Activated T-cell treated with anti-CD3 and anti-CD28 coated beads, Interleukin-2, amount 50 U/mL, for 72 hours (primary cell): ENCODE measurements at places on chromosomes 7 and 10. TPM values are rescaled to one million over a fixed set of nuclear protein-coding genes. Genes with fewer than 3 reads are reported as not detected.

DNA sequence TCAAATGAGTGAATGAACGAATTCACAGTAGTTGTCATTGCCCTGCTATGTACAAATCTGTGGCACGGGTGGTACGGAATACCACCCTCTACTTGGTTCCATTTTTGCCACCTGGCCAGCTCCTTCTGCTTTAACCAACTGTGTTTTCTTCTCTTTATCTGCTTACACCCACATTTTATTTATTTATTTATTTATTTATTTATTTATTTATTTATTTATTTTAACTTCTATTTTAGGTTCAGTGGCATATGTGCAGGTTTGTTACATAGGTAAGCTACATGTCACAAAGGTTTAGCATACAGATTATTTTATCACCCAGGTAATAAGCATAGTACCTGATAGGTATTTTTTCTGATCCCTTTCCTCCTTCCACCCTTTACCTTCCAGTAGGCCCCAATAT, 42.2 kb upstream of the CAPZA2 start:
- no peaks in the 10 kb centered on the region for H3K36me3 ChIP-seq
- no peaks in the 10 kb centered on the region for H3K4me1 ChIP-seq
- H3K27me3 ChIP-seq = peaks cover 7% of the 10 kb centered on the region
- H3K27ac ChIP-seq = no peak overlapping the region

DNA sequence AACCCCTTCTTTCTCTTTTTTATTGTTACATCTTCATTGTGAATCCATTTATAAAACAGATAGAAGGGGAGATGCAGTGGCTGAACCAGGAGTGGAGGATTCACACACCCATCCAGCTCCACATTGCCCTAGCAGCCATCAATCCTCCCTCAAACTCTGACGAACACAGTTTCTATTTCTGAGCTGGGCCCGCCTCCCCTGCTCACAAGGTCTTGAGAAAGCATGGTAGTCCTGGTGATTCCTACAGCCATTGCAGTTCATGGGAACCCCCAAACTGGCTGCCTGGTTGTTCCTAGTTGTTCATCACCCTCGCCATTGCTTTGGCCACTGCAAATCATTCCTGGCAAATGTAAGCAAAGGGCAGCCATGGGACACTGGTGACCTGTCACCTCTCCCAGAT, 258.5 kb upstream of the AOAH start:
- H3K36me3 ChIP-seq = no peaks in the 10 kb centered on the region
- no peak overlapping the region for H3K27ac ChIP-seq
- H3K27me3 ChIP-seq = no peaks in the 10 kb centered on the region
- no peak for DNase-seq
- H3K4me1 ChIP-seq = peaks cover 26% of the 10 kb centered on the region
- no peak overlapping the region for H3K4me3 ChIP-seq

DNA sequence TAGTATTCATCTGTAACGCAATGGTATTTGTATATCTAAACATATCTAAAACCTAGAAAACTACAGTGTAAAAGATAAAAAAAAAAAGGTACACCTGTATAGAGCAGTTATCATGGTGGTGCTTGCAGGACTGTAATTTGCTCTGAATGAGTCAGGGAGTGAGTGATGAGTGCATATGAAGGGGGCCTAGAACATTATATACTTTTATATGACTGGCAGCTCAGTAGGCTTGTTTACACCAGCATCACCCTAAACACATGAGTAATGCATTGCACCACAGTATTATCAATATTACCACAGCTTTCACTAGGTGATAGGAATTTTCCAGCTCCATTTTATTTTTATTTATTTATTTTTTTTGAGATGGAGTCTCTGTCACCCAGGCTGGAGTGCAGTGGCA, 40.8 kb downstream of the TRIM24 start:
- no peak overlapping the region for H3K27ac ChIP-seq
- H3K27me3 ChIP-seq = no peaks in the 10 kb centered on the region
- H3K4me1 ChIP-seq = peaks cover 28% of the 10 kb centered on the region
- H3K4me3 ChIP-seq = no peak overlapping the region
- no peak for DNase-seq

GRCh38 chr10:79124066-79124465, 55.3 kb downstream of the ZMIZ1 start:
- H3K27ac ChIP-seq = no peak overlapping the region
- no peaks in the 10 kb centered on the region for H3K27me3 ChIP-seq
- H3K4me1 ChIP-seq = peaks cover 4% of the 10 kb centered on the region
- H3K36me3 ChIP-seq = no peaks in the 10 kb centered on the region

DNA sequence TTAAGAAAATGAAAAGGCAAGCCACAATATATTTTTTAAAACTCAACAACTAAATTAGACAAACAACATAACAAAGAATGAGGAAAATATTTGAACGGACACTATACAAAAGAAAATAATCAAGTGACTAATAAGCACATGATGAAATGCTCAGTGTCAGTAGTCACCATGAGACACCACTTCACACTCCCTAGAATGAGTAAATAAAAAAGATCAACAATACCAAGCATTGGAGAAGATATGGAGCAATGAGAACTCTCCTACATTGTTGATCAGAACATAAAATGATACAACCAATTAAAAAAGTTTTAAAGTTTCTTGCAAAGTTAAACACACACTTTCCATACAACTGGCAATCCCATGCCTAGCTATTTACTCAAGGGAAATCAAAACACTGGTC, 222.2 kb downstream of the C7orf25 start:
- H3K36me3 ChIP-seq = no peaks in the 10 kb centered on the region
- no peaks in the 10 kb centered on the region for H3K4me1 ChIP-seq
- no peak overlapping the region for H3K27ac ChIP-seq
- peaks cover 5% of the 10 kb centered on the region for H3K27me3 ChIP-seq
- DNase-seq = no peak
- no peak overlapping the region for H3K4me3 ChIP-seq

The ACSL5 gene
- 49.5 TPM for total RNA-seq

The PDK4 gene
- not detected for total RNA-seq

DNA sequence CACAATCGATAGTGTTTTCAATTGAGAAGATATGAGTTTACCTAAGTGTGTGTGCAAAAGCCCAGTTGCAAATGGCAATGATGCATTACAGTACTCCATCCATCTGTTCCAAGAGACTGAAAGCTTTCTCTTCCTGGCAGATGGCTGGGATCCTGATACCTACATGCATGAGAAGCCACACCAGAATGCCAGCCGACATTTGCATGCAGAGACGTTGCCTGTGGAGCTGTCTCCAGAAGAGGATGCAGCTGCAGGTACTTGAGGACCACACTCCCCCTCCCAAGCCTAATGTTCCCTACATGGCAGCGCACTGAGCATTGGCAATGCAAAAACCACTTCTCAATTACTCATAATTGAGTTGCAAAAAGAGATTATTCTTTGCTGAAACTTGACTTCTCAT, 332.1 kb downstream of the WDR11 start:
- no peak for DNase-seq
- H3K27ac ChIP-seq = no peak overlapping the region
- H3K36me3 ChIP-seq = no peaks in the 10 kb centered on the region
- H3K4me1 ChIP-seq = no peaks in the 10 kb centered on the region
